ENCODE measurements at places on chromosomes 4 and X. TPM values are rescaled to one million over a fixed set of nuclear protein-coding genes. Genes with fewer than 3 reads are reported as not detected.

Gene YTHDC1
- total RNA-seq: 56.1 TPM

DNA sequence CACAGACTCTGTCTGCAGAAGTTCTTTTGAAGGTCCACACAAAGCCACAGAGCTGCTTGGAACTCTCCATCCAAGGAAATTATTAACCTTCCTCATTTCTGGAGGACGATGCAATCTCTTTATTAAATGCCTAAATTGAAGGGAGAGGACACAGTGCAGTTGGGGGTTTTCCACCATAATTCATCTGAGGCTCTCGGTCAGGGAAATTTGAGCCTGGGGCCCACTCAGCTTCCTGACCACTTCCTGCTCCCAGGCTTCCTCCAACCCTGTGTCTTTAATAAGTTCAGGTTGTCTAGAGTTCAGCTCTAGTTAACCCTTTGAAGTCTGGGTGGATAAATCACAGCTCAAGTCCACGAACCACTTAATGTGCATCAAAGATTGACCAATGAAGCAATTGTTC lies 58.5 kb downstream of the PRPS1 start:
- DNase-seq: no peak

GRCh38 chrX:85503258-85504158 lies 124.0 kb upstream of the POF1B start:
- no peak for DNase-seq

GRCh38 chrX:30060718-30061117 lies 154.6 kb upstream of the MAGEB2 start:
- peak; percentile 37 for DNase-seq

GRCh38 chr4:185573651-185574199 lies 38.4 kb upstream of the PDLIM3 start:
- peak; percentile 99 for DNase-seq

- no peak for DNase-seq
Measured at GRCh38 chr4:98627531-98628257, 30.7 kb downstream of the TSPAN5 start.

Gene VCX3B
- not detected for total RNA-seq

Gene CD38
- total RNA-seq: not detected

DNA sequence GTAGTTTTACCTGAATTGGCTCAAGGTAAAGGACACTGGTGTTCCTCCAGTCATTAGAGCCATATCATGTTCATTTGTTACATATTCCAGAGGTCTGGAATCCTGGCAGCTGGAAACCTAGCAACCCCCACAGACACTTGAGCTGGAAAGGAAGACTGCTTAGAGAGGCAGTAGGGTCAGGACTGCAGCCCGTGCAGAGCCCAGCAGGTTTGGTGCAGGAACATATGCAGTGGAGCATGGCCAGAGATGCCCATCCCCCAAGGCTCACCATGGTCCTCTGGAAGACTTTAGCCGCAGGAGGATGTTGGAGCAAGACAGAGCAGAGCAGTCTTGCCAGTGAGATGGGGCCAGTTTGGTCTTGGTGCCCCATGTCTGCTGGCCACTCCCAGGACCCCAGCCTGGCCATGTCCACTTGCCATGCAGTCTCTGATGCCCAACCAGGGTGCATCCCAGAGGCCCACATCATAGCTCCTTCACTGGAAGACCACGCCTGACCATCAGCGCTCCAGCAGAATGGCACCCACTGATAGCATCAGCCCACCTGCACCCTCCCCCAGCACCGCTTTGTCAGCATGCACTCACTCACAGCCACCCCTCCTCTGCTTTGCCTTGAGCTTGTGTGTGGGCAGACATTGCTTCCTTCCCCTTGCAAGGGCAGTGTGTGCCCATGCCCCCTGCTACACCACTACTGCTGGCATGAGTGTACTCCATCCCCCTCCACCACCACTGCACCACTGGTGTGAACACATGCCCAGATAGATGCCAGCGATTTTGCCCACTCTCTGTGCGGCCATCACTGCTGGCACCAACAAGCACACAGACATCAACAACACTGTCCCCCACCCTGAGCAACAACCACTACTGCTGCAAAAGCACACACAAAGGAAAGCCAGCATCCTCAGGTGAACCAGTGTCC lies 190.3 kb upstream of the SPOCK3 start:
- DNase-seq: no peak

All from myocyte (in vitro differentiated cells).